ENCODE measurements at places on chromosomes 2 and 18.

GRCh38 chr2:156492979-156493378 lies 56.8 kb downstream of the GPD2 start:
- DNase-seq: no peak

DNA sequence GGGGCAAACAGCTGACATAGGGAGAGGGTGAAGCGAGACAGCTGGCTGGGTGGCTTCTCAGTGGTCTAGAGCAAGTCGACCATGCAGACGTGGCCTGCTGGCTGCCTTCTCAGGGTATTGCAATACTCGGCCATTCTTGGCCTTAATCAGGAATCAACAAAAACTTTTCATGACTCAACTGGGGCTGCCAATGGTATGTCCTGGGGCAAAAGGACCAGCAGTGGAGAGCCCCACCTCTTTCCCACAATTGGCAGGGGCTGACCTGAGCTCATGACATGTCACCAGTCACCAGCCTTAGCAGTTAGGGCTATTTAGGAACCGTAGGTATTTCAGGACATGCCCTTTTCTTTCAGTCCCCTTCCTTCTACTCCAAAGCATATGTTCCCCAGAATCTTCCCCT lies 19.1 kb downstream of the PLA2R1 start:
- no peak for DNase-seq

DNA sequence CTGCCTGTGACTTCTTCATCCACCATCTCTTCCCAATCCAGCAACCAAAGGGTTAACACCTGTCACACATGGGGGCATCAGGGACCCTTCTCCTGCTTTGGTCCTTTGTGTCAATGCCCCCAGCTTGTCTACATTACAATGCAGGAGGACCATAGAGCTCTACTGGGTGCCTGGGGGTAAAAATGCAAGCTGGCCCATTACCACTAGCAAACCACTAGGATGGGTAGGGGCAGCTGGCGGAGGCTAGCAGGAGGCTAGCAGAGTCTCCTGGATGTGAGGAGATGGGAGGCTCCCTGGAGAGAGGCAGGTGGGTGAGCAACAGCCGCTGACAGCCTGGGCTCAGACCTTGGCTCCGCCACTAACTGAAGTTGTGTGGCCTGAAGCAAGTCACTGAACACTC lies 153.4 kb upstream of the SKOR2 start:
- no peak for DNase-seq

DNA sequence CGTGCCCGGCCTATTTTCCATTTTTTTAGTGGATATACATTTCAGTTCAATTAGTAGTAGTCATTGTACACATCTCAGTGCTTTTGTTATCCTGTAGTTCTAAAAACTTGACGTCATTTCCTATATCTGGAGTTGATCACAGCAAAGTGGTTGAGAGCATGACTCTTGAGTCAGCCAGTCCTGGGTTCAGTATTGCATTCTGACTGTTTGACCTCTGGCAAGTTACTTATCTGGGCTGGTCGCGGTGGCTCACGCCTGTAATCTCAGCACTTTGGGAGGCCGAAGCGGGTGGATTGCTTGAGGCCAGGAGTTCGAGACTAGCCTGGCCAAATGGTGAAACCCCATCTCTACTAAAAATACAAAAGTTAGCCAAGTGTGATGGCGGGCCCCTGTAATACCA lies 50.4 kb upstream of the PPM1B start:
- DNase-seq: no peak

DNA sequence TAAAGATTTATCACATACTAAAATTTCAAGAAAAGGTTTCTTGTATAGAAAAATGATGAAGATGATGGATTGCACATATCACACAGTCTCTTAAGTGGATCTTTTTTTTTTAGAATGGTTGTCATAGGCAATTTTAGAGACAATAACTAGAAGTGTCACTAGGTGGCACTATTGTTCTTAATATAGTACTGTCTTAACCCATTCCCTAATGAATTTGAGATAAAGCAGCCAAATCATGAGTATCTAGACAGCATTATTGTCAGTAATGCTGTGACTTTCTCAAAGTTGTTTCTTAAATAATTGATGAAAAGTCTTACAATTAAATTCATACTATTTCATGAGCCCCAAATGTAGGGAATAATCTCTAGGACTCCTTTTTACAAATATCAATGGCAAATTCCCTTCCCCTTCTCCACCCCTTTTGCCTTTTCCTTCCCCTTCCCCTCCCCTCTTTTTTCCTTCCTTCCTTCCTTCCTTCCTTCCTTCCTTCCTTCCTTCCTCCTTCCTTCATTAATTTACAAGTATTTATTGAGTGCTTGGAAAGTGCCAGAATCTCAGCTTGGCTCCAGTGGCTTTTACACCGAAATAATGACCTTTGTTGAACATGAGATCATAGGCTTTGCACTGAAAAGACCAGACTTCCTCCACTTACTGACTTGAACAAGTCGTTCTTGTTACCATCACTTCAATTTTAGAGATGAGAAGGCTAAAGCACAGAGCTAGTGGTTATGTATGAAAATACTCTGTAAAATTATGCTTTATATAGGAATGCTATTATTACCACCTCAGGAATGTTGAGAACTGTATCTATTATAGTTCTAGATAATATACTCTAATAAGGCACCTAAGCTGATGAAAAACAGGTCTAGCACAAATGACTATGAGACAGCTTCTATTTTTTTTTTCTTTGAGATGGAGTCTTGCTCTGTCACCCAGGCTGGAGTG lies 19.8 kb downstream of the MYL12B start:
- DNase-seq: peak; percentile 64
